Hematopoietic multipotent progenitor cell (in vitro differentiated cells): ENCODE measurements at places on chromosomes 16 and 17.
A peak's percentile ranks its signal among the peaks of the same experiment; 100 is the strongest.

GRCh38 chr16:78720416-78720815 is 621.0 kb downstream of the WWOX start:
- DNase-seq, result no peak

DNA sequence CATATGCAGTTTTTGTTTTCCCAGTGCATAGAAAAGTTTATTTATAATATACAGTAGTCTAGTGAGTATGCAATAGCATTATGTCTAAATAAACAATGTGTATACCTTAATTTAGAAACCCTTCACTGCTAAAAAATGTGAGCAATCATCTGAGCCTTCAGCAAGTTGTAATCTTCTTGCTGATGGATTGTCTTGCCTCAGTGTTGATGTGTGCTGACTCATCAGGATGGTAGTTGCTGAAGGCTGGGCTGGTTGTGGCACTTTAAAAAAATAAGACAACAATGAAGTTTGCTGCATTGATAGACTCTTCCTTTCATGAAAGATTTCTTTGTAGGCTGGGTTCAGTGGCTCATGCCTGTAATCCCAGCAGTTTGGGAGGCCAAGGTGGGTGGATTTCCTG is 13.9 kb upstream of the CAPNS2 start:
- no peak for DNase-seq

GRCh38 chr16:1781758-1782407 is 488 bp downstream of the SPSB3 start:
- peak; percentile 24 for DNase-seq

DNA sequence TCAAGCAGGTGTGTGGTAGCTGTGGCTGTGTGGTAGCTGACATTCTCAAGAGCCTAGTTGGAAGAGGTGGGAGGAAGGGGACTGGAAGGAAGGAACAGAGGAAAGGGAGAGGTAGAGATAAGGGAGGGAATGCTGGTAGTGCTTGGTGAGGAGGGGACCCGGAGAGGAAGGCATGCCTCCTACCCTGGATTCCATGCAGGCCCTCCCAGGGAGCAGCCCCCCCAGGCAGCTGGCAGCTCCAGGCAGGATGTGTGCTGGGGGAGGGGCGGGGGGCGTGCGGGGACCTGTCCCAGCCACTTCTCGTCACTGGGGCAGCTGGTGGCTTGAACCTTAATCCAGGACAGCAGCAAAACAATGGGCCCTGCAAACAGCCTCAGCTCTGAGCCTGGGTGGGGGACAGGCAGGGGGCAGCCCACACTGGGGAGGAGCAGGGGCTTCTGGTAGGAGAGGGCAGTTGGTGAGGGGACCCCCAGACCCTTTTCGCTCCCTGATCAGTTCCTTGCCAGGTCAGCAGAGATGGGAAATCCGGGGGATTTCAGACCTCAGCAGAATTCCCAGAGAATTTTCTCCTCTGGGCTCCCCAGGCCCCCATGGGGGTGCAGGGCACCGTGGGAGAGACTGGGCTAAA is 27.1 kb downstream of the ARHGAP23 start:
- DNase-seq, result no peak

DNA sequence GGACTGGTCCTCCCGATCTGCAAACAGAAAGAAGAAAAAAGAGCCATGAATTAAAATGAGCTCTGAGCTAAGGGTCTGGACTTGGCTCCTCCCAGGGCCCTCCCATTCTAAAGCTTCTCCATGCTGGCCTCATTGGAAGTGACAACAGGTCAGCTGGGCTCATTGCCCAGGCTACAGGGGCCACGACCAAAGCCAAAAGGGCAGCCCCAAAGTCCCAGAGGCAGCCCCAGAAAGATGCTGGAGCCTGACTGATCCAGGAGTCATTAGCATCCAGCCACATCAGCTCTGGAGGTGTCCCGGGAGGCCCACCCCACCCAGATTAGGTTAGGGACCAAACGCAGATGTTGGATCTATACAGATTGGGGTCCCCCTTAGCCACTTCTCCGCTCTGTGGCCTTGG is 58.2 kb downstream of the MYH11 start:
- DNase-seq, result no peak

GRCh38 chr17:43028221-43028861 is 3.3 kb downstream of the RND2 start:
- DNase-seq, result no peak

DNA sequence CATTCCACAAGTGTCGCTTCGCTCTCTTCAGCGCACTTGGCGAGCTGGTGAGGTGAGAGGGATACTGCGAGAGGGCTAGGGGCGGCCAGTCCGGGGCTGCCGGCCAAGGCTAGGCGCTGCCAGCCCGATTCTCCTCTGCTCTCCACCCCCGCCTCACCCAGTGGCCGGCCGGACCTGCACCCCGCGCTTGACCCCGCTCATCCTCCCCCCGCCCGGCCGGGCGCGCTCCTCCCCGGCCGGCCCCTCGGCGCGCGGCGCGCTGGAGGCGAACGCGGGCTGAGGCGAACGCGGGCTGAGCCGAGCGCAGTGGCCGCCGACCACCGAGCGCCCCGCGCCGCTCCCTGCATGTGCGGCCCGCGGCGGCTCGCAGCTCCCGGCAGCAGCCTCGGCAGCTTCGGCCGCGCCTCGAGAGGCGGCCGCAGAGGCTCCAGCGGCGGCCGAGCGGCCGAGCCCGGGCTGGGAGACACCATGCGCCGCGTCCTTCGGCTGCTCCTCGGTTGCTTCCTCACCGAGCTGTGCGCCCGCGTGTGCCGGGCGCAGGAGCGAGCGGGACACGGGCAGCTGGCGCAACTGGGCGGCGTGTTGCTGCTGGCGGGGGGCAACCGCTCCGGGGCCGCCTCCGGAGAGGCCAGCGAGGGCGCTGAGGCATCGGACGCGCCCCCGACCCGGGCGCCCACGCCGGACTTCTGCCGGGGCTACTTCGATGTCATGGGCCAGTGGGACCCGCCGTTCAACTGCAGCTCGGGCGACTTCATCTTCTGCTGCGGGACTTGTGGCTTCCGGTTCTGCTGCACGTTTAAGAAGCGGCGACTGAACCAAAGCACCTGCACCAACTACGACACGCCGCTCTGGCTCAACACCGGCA is at the start of gene SHISA9:
Gene SHISA9 (plus strand): TSS at position 2 of the 865 bp plus-strand sequence.
- no peak for DNase-seq
